ENCODE measurements at places on chromosomes 6 and 20. TPM values are rescaled to one million over a fixed set of nuclear protein-coding genes. Genes with fewer than 3 reads are reported as not detected.

The STK38 gene
- 55.3 TPM for total RNA-seq

DNA sequence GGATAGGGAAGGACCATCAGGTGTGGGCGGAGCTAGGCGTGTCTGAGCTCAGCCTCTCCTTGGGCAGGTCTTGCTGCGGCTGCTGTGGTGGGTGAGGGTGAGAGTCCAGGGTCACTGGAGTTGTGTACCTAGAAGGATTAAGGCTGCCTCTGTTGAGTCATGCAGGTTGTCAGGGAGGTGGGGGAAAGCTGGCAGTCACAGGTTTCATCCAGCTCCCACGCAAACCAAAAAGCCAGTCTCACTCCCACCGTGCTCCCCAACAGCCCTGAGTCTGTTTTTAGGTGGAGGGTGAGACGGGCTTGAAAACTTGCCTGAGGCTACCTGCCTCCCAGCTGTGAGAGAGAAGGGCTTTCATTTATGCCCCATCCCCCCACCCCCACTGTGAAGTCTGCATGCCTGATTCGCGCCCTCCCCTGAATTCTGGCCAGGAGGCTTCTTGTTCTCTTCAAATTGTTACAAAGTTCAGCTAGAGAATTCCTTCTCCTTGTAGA, 161.5 kb downstream of the MYLK4 start:
- no peak for DNase-seq

DNA sequence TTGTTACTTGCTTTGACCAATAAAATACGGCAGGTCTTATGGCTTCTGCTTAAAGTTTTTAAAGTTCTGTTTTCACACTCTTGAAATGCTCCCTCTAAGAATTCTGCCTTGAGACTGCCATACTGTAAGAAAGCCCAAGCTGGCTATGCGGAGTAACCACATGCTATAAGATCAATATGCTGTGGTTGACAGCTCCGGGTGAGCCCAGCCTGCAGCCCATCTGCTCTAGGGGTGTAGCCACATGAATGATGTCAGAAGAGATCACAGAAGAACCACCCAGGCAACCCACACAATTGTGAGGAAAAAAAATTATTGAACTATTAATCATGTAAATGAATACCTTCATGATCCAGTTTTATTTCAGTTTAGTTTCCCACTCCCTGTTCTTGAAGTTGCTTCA, 26.1 kb upstream of the SH3BGRL2 start:
- peak; percentile 48 for DNase-seq

DNA sequence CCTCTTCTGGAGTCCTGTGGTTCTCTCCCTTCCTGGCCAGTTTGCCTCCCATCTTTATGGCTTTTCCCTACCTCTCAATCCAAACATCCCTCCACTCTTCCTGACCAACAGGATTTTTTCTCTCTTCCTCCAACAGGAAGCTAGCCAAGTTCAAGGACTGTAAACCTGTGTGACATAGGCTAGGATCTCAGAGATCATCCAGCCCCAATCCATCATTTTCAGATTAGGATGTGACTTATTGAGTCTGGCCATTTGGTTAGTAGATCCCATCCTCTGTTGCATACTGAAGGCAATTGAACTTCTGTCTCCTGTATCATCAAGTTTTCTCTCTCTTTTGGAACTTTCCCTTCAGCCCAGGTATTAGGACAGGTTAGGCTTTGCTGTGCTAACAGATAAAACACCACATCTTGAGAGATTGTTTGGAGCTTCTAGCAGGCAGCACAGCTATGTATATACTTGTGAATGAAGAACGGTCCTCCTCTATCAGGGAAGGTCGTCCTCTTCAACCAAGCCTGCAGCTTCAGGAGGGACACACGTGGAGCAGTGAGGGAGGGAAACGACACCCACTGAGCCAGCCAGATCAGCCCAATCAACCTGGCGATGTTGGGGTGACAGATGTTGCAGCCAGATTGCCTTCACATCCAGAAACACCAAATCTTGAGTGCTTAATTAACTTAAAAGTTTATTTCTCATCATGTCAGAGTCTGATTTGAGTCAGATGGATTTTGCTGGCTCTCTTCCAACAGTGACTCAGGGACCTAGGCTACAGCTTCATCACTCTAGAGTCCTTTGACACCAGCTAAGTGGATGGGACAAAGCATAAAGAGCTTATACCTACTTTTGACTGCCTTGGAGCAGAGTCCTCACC, 106.8 kb downstream of the GJA10 start:
- DNase-seq, result no peak

- no peak for DNase-seq
Observed at GRCh38 chr6:158970640-158971275, 29.2 kb downstream of the RSPH3 start.

The TRIM40 gene
- total RNA-seq, result not detected

The POLR3F gene
- total RNA-seq, result 11.6 TPM

The MAFB gene
- 0.64 TPM for total RNA-seq

GRCh38 chr6:13681305-13682061, 30.2 kb downstream of the RANBP9 start:
- DNase-seq, result no peak

DNA sequence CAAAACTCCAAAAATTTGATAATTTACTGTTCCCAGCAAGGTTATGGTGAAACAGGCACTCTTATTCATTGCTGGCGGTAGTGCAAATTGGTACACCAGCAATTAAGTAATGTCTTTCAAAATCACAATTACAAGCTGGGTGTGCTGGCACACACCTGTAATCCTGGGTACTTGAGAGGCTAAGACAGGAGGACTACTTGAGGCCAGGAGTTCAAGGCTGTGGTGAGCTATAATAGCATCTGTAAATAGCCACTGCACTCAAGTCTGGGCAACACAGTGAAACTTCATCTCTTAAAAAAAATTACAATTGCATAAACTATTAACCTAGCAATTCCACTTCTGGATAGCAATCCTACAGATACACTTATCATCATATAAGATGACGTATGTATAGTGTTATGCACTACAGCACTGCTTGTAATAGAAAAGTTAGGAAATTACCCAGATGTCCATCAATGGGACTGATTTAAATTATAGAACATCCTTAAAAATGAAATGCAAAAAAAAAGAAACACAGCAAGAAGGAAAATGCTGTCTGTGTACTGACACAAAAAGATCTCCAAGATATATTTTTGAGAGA, 31.4 kb downstream of the NCOA6 start:
- no peak for DNase-seq

GRCh38 chr20:7702141-7702540, 238.1 kb downstream of the HAO1 start:
- DNase-seq, result peak; percentile 12

The ZBP1 gene
- total RNA-seq, result not detected

The FABP7 gene
- total RNA-seq, result not detected

The NT5DC1 gene
- 7.8 TPM for total RNA-seq

GRCh38 chr6:34573567-34574183, 17.5 kb upstream of the SPDEF start:
- no peak for DNase-seq

- peak; percentile 96 for DNase-seq
Observed at GRCh38 chr20:50980071-50980681, 21.6 kb downstream of the MOCS3 start.

DNA sequence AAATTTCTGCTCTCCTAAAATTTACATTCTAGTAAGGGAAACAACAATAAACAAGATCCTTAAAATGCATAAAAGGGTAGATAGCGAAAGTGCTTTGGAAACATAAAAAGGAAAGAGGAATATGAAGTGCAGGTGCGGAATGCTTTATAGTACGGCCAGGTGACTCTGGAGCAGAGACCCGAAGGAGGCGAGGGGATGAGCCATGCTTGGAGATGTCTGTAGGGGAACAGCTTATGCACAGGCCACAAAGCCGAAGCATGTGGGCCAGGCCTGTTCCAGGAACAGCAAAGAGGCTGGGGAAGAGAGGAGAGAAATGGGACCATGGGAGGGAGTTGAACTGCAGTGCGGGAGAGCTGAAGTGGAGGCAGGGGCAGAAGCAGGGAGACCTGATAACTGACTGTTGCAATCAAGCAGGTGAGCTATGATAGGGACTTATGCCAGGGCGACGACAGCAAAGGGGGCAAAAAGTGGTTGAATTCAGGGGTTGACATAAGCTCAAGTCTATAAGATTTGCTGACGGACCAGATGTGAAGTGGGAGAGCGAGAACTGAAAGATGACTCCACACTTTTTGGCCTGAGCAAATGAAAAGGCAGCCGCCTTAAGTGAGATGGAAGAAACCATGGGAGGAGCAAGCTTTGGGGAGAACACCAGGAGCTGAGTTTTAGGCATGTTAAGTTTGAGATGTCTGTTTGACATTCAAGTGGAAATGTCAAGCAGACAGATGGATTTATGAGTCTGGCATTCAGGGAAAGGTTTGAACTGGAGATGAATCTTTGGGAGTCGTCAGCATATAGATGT, 83.1 kb downstream of the CNBD2 start:
- DNase-seq, result no peak

The RIPOR2 gene
- total RNA-seq, result 5.2 TPM

The ELOVL2 gene
- total RNA-seq, result 1.6 TPM

The MATN4 gene
- not detected for total RNA-seq

DNA sequence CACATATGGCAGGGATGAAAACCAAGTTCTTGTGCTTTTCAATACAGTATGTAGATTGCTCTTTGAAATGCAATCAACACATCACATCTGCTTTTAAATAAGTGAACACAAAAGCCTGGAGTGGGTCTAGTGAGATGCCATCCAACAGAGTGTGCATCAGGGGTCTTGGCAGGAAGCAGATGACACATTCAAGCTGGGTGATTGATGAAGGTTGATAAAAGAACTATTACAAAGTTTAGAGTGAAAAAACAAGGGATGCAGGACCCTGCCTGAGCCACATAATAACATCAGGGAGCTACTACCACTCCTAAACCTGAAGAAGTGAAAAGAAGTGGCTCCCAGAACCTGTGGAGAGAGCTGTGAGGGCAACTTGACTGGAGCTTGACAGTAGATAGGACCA, 16.6 kb upstream of the PLCB1 start:
- DNase-seq, result no peak

DNA sequence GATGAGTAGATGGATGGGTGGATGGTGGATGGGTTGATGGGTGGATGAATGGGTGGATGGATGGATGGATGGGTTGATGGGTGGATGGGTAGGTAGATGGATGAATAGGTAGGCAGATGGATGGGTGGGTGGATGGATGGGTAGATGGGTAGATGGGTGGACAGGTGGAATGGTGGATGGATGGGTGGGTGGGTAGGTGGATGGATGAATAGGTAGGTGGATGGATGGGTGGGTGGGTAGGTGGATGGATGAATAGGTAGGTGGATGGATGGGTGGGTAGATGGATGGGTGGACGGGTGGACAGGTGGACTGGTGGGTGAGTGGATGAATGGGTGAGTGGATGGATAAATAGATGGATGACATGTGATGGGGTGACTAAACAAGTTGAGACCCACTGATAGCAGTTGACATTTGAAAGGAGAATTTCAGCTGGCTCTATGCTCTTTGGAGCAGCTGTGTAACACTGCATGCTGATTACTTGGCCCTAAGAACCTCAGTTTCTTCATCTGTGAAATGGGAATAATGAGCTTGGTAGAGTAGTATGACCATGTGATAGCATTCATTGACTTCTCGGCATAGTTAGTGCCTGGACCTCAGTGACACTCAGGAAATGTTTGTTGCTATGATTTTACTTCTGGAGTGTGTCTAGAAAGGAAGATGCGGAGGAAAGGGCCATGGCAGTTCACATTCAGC, 184.3 kb downstream of the NFATC2 start:
- DNase-seq, result no peak

The FLRT3 gene
- 2.6 TPM for total RNA-seq

GRCh38 chr6:27426045-27426620, 37.6 kb downstream of the ZNF391 start:
- no peak for DNase-seq

The SCAF8 gene
- total RNA-seq, result 39.7 TPM

The PPIL1 gene
- total RNA-seq, result 55.3 TPM

GRCh38 chr6:158677906-158678578, 28.2 kb downstream of the SYTL3 start:
- DNase-seq, result no peak

DNA sequence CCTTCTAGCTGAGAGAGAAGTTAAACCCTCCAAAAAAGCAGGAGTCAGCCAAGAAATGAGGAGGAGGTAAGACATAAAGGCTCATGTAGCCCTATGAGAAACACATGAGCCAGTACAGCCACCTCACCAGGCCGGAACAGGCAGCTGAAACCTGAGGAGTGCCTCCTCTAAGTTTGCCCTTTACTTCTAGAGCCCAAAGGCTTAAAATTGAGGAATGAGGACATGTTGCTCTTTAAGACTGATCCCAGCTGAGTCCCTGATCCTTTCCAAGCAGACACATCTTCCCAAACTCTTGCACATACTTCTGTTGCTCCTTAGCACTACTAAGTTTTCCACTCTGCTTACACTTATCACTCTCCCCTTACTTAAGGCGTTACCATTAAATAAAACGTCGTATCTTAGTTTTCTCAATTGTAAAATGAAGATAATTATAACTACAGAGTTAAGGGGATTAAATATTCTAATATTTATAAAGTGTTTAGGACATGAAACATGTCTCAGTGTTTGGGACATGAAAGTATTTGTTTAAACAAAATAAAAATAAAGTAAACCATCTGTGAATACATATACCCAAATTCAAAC, 124.0 kb downstream of the OGFRL1 start:
- DNase-seq, result peak; percentile 69

The GCNT2 gene
- under 0.01 TPM for total RNA-seq

- DNase-seq, result no peak
Observed at GRCh38 chr6:61909486-61909885, 376.5 kb downstream of the KHDRBS2 start.

The SIRPB1 gene
- total RNA-seq, result not detected

DNA sequence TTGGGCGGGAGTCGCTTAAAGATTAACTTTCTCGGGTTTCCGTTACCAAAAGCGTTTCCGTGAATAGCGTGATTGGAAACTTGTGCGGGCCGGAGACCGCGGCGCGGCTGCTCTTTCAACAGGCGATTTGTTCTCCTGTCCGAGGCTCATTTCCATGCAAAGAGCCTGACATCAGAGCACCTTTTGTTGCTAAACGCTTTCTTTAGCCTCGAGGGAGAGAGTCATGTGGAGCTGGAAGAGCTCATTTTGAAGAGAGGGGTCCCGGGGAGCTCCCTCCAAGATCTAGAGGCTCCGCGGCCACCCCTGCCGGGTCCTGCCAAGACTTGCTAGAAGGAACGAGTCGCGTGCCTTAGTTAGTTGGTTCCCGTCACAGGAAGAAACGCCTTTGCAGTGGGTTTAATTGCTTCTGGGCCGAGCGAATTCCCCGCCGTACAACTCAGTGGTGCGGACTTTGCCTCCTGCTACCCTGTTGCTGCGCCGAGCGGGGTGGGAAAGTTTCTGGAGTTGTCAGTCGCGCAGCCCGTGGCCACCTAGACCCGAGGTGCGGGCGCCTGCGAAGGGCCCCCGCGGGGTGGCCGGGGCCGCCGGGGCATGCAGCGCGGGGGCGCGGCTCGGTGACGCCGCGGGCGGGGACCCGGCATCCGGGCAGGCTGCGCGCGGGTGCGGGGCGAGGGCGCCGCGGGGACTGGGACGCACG, at the start of gene SASH1:
Gene SASH1, plus strand, starts transcription at position 489 of the 697 bp plus-strand sequence. CDS start 230 bp downstream, outside the sequence.
- peak; percentile 86 for DNase-seq

The HLA-DPA1 gene
- 0.97 TPM for total RNA-seq

The PCK1 gene
- total RNA-seq, result not detected
